ENCODE measurements at places on chromosomes 6 and 20.

- peak; percentile 30 for DNase-seq
These were observed 4.5 kb upstream of the CD109 start for GRCh38 chr6:73691512-73691911.

GRCh38 chr20:276620-277495 lies 13.7 kb downstream of the C20orf96 start:
- no peak for DNase-seq

DNA sequence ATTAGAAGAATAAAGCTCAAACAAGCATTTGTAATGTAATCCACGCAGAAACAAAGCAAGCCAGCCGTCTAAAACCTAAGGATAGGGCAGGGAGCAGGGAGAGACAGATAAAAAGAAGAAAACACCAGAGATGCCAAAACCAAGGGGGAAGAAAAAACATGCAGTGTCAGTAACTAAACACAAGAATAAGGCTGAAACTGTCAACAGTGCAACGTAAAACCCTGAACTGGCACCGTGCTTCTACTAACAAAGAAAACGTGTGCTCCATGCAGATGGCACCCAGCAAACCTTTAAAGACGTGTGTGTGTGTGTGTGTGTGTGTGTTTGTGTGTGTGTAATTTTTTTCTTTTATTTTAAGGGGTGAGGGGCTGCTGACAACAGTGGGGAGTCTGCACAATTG lies 88.4 kb upstream of the TAB2 start:
- no peak for DNase-seq

GRCh38 chr6:47062346-47062745 lies 20.2 kb upstream of the ADGRF1 start:
- no peak for DNase-seq

DNA sequence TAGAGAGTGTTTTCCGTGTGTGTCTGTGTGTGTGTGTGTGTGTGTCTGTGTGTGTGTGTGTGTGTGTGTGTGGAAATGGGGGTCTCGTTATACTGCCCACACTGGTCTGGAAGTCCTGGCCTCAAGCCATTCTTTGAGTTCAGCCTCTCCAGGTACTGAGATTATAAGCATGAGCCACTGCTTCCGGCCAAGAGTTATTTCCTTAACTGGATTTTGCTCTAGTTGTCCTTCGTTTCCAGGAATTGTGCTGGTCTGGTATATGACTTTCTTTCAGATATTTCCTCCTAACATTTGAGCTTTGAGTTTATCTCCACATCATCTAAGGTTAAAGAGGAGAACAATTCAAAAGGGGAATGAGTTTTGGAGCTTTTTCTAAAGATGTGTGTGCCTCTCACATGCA lies 124.8 kb downstream of the SH3BGRL2 start:
- no peak for DNase-seq

GRCh38 chr6:16918586-16918985 lies 157.3 kb upstream of the ATXN1 start:
- no peak for DNase-seq

GRCh38 chr20:9574181-9574580 lies 59.8 kb downstream of the LAMP5 start:
- DNase-seq, result no peak

DNA sequence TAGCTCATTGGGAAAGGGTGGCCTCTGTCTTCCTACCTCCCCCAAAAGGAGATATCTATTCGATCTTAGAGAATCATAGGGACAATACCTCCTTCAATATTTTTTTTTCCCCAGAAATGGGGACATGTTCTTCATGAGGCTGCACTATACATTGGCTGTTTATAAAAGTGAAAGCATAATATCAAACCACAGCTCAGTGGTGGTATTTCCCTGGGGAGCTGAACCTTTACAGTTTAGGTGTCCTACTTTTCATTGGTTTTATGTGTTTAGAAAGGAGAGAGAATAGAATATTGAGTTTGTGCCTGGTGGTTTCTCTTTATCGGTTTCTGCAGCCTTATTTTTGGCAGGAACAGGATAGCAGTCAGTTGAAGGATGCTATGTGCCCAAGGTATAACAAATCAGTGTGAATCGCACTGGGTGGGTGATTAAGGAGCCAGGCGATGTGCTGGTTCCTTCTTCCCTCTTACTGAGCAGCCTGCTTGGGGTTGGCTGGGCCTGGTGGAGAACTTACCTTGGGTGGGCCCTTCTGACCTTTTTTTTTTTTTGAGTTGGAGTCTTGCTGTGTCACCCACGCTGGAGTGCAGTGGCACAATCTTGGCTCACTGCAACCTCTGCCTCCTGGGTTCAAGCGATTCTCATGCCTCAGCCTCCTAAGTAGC lies 25.2 kb downstream of the UST start:
- DNase-seq, result no peak

DNA sequence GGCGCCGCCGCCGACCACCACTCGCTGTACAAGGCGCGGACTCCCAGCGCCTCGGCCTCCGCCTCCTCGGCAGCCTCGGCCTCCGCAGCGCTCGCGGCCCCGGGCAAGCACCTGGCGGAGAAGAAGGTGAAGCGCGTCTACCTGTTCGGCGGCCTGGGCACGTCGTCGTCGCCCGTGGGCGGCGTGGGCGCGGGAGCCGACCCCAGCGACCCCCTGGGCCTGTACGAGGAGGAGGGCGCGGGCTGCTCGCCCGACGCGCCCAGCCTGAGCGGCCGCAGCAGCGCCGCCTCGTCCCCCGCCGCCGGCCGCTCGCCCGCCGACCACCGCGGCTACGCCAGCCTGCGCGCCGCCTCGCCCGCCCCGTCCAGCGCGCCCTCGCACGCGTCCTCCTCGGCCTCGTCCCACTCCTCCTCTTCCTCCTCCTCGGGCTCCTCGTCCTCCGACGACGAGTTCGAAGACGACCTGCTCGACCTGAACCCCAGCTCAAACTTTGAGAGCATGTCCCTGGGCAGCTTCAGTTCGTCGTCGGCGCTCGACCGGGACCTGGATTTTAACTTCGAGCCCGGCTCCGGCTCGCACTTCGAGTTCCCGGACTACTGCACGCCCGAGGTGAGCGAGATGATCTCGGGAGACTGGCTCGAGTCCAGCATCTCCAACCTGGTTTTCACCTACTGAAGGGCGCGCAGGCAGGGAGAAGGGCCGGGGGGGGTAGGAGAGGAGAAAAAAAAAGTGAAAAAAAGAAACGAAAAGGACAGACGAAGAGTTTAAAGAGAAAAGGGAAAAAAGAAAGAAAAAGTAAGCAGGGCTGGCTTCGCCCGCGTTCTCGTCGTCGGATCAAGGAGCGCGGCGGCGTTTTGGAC lies 2.0 kb downstream of the SOX4 start:
- DNase-seq, result no peak

GRCh38 chr20:59790346-59790745 lies 143.1 kb downstream of the SYCP2 start:
- DNase-seq, result no peak

- no peak for DNase-seq
These were observed 36.1 kb downstream of the SLC35D3 start for GRCh38 chr6:136958168-136958567.

DNA sequence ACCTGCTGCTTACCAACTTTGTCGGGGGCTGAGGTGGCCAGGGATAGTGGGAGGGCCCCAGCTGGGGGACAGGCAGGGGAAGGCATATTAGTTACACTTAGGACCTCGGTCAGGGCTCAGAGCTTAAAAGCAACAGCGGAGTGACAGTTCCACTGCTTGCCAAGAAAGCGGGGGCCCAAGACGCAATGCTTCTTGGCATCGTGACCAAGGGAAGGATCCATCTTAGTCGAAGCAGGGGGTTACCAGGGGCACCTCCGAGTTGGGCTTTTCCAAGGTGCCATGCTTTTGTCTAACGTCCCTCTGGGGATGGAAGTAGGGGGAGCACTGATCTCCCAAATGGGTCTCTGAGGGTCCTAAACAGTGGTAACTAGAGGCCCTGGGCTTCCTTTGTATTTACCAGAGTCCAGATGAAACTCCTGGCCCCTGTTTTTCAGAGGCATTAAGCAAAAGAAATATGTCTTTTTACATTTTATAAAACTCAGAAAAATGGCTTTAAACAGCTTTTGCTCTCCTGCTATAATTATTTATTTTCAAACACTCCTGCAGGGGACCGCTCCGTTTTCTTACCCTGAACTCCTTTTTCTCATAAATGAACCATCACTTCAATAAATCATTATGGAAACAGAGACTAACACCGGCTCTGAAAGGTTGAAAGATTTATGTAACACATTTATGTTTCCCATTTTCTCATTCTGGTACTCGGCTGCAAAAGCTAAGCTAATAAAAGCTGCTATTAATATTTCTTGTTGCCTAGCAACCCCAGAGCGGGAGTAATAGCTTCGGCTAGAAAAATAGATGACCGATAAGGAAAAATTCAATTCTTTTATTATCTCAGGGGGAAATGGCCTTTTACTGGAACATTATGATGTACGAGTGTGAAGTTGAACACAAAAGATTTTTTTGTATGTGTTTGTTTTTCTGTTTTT lies 100.4 kb downstream of the TOX2 start:
- peak; percentile 35 for DNase-seq

- DNase-seq, result peak; percentile 21
These were observed 74.1 kb upstream of the TOX2 start for GRCh38 chr20:43840382-43841070.

- peak; percentile 69 for DNase-seq
These were observed 5.7 kb upstream of the TNXB start for GRCh38 chr6:32114796-32115195.
